ENCODE measurements at places on chromosomes 4 and X. TPM values are rescaled to one million over a fixed set of nuclear protein-coding genes. Genes with fewer than 3 reads are reported as not detected.

Gene ARHGAP36
- polyA plus RNA-seq: not detected

Gene LRCH2
- polyA plus RNA-seq: 4.1 TPM

Gene L1CAM
- polyA plus RNA-seq: 23.5 TPM

Gene PNMA6F
- polyA plus RNA-seq: not detected

Gene VCX3B
- polyA plus RNA-seq: not detected

Gene SATL1
- not detected for polyA plus RNA-seq

Gene IGSF1
- not detected for polyA plus RNA-seq

Gene LRP2BP
- 0.15 TPM for polyA plus RNA-seq

Gene DCAF4L1
- 0.04 TPM for polyA plus RNA-seq

Gene CXorf51A
- polyA plus RNA-seq: not detected

Gene ADGRG4
- 0.01 TPM for polyA plus RNA-seq

Gene H2AZ1
- 335 TPM for polyA plus RNA-seq

Gene ARX
- polyA plus RNA-seq: not detected

Gene SH3BGRL
- polyA plus RNA-seq: 150 TPM

Gene CSAG3
- not detected for polyA plus RNA-seq

Gene CAPN6
- not detected for polyA plus RNA-seq

Gene TRAM1L1
- polyA plus RNA-seq: 0.85 TPM

Gene BMPR1B
- polyA plus RNA-seq: 0.16 TPM

Gene DNAAF6
- not detected for polyA plus RNA-seq

Gene CENPVL2
- not detected for polyA plus RNA-seq

Gene GRID2
- not detected for polyA plus RNA-seq

Gene AFM
- not detected for polyA plus RNA-seq

Gene RASGEF1B
- polyA plus RNA-seq: not detected

Gene LUZP4
- polyA plus RNA-seq: not detected

Gene TRIM2
- 34.1 TPM for polyA plus RNA-seq

Gene GABRB1
- polyA plus RNA-seq: not detected

Gene SPP1
- polyA plus RNA-seq: 5.4 TPM

Gene ABCG2
- 0.65 TPM for polyA plus RNA-seq

Gene SORCS2
- polyA plus RNA-seq: 0.59 TPM

Gene ZNF185
- 8.3 TPM for polyA plus RNA-seq

Gene EDA
- polyA plus RNA-seq: 0.06 TPM

Gene GATA1
- polyA plus RNA-seq: not detected

Gene INTS6L
- polyA plus RNA-seq: 4.2 TPM

Gene TEX11
- polyA plus RNA-seq: not detected

Gene ETDA
- polyA plus RNA-seq: not detected

Gene KLHL8
- polyA plus RNA-seq: 1.7 TPM

Gene SSX4
- polyA plus RNA-seq: not detected

Gene PWWP3B
- polyA plus RNA-seq: not detected

Gene SPARCL1
- polyA plus RNA-seq: not detected

Gene MGARP
- polyA plus RNA-seq: 24.2 TPM

Gene ZNF41
- 4.8 TPM for polyA plus RNA-seq

Gene PLK4
- 6.5 TPM for polyA plus RNA-seq

Gene IL3RA
- 1.5 TPM for polyA plus RNA-seq

Gene FAM13A
- 12.3 TPM for polyA plus RNA-seq

Gene CXorf49B
- polyA plus RNA-seq: not detected

Gene ABCE1
- 50.6 TPM for polyA plus RNA-seq

Gene SLIT2
- 33.2 TPM for polyA plus RNA-seq

Gene FAAH2
- not detected for polyA plus RNA-seq

Gene HTRA3
- polyA plus RNA-seq: 2.9 TPM

Gene SPATA4
- 0.07 TPM for polyA plus RNA-seq

Measured in BJ (cell line).